ELR (cell line): ENCODE measurements at places on chromosomes 6 and 20.

- no peak for DNase-seq
Measured at GRCh38 chr20:50762045-50762422, 30.7 kb downstream of the PARD6B start.

GRCh38 chr6:21885532-21886114, 292.1 kb downstream of the SOX4 start:
- DNase-seq: peak; percentile 25

GRCh38 chr20:37475252-37475651, 45.8 kb upstream of the NNAT start:
- no peak for DNase-seq

DNA sequence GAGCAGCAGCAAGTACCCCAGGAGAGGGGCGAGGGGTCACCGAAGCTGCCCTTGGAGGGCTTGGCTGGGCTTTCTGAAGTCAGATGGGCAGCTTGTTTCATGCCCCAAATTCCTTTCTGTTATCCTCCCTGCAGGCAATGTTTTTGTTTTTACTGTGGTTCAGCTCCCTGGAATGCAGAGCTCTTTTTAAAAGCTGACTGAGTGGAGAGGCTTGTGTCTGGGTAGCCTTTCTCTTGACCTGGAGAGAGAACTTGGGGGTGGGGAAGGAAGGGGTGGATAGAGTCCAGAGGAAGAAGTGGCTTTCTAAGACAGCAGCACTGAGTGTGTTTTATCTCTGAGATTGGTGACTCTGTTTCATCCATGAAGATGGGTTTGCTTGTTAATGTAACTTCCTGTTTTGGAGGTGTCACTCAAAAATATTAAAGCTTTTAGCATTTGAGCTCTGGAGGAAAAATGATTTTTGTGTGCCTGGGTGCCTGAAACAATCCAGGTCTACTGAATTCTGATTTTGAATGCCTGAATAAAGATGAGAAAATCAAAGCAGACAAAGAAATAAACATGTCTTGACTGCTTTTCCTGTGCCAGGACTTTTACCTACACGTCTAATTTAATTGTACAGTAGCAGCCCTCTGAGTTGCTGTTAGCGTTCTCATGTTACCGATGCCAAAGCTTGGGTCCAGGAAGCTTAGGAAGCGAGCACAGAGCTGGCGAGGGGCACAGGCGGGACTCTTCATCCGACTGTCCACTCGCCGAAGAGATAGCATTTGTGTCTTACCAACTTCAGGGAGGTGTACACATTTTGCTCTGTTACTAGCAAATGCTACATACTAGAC, 78.2 kb upstream of the EEF1E1 start:
- peak; percentile 77 for DNase-seq

DNA sequence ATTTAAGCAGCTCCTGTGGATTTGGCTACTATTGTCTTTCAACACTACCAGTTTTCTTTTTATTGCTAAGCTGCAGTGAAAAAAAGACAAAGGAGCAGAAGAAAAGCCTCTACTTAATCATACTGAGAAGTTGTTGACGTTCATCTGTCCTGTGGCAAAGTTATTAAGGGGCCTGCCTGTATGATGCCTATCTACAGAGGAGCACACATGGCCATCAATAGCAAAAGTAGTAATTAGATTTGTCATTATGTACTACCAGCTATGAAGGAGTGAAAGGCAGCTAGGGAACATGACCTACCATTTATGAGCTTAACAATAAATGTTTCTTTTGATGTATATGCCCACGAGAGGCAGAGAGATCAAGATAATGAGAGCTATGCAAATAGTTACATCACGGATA, 620.9 kb downstream of the PHF3 start:
- no peak for DNase-seq

DNA sequence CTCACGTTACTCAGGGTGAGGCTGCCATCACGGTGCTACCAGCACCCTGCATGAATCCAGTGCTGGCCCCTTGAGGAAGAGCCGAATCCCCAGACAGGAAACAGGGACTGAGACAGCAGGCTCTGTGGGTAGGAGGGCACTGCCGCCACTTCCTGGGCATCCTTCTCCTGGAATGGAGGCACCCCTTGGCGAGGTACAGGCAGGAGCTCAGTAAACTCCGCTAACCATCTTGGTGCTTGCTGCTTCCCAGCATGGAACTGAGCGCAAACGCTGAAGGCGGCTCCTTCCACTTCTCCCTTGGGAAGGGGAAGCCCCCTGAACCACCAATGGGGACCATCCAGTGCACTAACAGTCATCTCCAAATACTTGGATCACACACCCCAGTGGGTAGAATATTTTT, 13.5 kb upstream of the CCDC167 start:
- DNase-seq: no peak

DNA sequence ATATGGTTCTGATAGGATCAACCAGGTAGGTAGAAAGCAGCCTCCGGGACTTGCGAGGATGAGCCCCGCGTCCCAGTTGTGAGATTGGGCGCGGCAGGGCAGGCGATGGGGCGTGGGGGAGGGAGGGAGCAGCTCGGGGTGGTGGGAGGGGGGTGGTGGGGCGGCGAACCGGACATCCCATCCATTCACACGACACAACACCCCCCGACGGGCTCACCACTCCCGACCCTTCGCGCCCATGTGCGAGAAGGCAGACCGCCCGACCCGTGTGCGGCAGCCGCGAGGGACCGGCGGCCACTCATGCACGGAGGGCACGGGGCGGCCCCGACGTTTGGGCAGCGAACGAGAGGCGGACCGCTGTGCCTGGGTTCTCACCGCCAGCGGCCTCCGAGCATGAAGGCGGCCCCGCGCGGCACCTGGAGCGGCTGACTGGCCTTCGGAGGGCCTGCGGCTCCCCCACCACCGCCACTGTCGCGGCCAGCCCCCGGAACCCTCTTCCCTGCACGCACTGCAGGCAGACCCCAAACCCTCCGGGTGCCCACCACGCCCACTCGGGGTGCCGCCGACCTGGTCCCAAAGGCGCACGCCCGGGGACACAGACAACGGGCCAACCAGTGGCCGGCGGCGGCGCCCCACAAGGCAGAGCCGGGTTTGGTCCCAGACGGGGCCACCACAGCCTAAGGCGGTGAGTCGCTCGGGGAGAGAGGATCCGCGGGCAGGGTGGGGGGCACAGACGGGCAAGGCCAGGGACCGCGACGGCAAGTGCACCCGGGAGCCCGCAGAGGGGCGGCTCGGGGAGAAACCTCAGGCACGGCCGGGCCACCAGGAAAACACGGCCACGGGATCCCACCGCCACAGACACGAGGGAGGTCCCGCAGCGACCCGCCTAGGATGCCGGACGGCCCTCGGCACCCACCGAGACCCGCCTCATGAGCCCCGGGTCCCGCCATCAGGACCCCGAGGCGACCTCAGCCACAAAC, 769.2 kb upstream of the DEFB115 start:
- DNase-seq: no peak

- DNase-seq: peak; percentile 8
Measured at GRCh38 chr6:7725412-7725811, 487 bp upstream of the BMP6 start.

DNA sequence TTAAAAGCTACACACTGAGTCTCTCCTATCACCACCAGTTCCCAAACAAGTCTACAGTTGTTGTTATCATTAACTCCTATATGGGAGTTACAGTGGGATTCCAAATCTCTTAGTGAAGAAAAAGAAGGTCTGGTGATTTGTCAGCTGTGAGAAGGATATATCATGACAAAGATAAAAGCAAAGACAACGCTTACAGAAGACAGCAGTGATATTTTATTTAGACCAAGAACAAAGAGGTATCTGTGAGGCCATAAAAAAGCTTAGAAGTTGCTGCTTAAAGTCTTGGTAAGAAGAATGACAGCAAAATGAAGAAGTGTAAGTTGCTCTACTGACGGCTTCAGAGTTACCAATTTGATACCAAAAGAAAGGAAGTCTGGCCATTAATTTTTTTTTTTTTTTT, 47.2 kb downstream of the CHD6 start:
- no peak for DNase-seq

DNA sequence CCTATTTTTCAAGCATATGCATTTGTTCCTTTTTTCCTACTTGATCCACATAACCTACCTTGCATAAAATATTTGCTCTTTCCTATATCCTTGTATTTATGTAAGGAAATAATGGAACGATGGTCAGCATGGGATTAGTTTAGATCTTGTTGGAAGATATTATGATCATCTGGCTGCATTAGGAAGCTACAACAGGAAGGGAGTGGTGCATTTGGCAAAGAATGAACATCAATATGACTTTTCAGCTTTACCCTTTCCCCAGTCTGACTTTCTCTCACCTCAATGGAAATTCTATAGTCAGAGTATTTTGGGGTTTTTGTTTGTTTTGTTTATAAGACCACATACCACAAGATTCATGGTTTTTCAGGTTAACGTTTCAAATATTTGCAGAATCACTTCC, 66.0 kb downstream of the HS3ST5 start:
- no peak for DNase-seq

GRCh38 chr6:130929036-130929678, 102.0 kb downstream of the SMLR1 start:
- DNase-seq: peak; percentile 52

DNA sequence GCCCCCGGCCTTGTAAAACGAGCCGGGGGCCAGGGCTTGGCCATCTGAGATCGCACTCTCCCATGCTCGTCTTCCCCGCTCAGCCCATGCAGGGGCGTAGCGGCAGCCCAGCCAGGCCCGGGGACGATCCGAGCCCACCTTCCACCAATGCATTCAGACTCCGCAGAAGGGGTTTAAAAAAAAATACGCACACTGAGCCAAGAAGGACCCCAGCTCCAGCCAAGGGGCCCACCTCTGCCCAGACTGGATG, 320 bp downstream of the GSTA4 start:
- no peak for DNase-seq

DNA sequence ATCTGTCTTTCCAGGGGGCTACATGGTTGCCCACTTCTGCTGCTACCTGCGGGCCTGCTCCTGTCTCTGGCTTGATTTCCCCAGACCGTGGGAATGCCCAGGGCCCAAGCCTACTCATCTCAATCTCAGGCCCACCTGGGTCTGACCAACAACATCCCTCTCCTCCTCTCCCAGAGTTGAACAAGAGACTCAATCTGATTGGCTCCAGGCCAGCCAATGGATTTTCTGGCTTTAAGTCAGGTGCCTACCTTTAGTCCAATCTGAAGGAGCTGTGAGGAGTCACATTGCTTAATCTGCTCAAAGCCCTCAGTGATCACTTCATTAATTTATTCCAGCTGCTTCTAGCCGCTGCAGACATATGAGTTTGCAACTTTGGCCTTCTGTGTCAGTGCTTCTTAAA, 162.4 kb upstream of the KCNG1 start:
- DNase-seq: no peak
